ENCODE measurements at places on chromosomes 4 and X.

DNA sequence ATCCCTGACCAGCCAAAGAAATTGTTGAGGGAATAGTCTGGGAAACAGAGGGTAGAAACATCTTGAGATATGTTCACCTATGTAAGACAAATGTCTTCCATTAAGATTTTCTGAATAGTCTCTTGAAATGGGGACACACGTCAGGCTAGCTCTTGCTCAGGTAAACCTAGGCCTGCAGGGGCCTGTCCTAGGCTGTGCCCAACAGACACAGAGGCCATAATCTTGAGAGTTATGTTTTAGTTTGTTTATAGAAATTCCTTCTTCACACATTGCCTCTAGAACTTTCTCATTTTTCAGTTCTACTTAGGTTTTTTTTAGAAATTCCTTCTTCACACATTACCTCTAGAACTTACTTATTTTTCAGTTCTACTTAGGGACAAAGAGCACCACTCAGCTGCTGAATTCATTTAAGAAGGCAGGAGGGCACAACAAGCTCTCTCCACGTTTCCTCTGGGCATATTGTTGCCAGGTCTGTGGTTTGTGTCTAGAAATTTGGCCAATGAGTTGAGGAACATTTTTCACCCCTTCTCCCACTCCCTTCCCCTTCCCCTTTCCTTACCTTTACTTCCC, 94.9 kb downstream of the ARHGAP24 start:
- DNase-seq: no peak

GRCh38 chr4:55125087-55125721, at the start of gene KDR:
Gene KDR, minus strand, starts transcription at chr4:55125595. Its CDS starts 302 bp downstream, at chr4:55125293.
- no peak for DNase-seq

- DNase-seq: no peak
These were observed 104.6 kb upstream of the IGFBP7 start for GRCh38 chr4:57214654-57215411.

DNA sequence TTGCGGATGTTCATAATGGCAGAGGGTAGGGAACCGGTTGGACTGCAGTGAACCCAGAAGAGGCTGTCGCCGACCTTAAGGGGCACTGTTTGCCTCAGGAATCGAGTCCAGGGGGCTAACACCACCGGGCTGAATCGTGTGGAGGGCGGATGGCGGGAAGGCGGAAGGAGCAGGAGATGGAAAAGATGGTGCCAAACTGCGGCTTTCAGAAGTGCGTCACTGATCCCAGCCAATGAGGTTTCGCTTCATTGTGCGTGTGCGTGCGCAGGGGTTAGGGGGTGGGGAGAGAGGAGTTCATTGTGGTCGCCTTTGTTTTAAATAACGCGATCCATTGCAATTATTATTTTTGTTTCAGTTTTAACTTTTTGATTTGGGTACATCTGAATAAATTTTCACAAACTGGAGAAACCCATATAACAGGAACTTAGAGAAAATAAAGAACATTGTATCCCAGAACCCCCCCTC, at the start of gene NAA11:
Gene NAA11 (minus strand): TSS at position 198 of the 465 bp plus-strand sequence. CDS start 184 bp downstream, at position 14.
- DNase-seq: no peak

GRCh38 chrX:115968436-115969252, 201.9 kb upstream of the AGTR2 start:
- DNase-seq: no peak

DNA sequence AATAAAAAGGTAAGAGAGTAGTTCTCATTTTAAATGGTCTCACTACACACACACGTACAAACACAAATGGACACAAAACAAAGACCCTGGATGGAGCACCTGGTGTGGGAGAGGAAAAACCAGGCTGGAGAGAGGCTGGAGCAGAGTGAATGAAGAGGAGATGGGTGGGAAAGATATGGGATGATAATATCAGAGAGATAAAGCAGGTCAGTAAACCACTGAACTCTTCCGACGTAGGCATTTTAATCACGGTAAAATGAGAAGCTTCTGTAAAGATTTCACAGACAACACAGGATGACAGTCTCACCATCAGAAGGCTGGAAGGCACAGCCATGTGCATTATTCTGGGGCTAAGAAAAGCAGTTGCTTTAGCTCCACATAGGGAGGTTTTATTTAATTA, 532.8 kb downstream of the KCNIP4 start:
- DNase-seq: no peak

DNA sequence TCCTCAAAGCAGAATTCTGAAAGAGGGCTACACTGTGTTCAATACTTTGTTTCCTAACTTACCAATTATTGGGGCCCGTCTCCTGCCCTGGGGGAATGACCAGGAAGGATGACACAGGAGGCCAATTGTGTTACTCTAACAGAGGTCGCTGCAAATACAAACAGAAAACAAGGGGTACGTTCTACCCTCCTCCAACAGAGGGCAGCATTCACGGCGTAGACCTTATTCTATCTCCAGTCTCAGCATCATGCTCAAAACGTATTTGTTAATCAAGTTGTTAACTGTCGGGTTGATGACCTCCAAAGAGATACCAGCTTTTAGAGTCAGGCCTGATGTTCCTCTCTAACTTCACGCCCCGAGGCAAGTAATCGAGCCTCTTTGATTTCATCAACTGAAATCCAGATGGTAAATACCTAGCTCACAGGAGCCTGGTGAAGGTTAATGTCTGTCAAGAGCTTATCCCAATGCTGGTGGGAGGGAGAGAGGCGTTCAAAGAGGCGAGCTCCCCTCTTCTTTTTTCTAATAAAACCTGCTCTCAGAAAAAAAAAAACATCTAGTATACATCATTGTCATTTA, 181.0 kb upstream of the KCNIP4 start:
- peak; percentile 20 for DNase-seq

DNA sequence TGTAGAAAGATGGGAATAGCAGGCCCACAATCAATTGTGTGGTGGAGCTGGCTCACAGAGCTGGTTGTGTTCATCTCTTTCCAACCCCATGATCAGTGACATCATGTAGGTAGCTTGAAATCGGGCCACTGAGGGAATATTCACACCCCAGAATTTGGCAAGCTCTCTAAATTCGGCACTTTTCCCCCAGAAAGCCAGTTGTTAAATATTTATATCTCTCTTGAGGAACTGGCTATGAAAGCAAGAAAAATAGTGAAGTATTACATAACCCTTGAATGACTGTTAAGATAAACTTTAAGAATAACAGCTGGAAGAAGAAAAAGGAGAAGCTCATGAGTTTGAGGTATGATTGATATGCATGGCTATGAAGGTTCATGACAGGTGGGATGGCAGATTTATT, 38.9 kb downstream of the GPRIN3 start:
- no peak for DNase-seq

- DNase-seq: no peak
These were observed 33.9 kb downstream of the ZBTB49 start for GRCh38 chr4:4323705-4324534.

- no peak for DNase-seq
These were observed 64.3 kb downstream of the SCML2 start for GRCh38 chrX:18290200-18290599.

DNA sequence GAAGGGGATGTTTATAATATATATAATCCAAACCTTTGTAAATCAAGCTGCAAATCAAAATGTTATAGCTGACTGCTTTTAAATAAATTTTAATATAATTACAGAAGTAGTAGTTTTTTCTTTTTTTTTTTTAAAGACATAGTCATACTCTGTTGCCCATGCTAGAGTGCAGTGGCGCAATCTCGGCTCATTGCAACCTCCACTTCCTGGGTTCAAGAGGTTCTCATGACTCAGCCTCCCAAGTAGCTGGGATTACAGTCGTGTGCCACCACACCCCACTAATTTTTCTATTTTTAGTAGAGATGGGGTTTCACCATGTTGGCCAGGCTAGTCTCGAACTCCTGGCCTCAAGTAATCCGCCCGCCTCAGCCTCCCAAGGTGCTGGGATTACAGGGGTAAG, 178.7 kb downstream of the FBXW7 start:
- DNase-seq: no peak

DNA sequence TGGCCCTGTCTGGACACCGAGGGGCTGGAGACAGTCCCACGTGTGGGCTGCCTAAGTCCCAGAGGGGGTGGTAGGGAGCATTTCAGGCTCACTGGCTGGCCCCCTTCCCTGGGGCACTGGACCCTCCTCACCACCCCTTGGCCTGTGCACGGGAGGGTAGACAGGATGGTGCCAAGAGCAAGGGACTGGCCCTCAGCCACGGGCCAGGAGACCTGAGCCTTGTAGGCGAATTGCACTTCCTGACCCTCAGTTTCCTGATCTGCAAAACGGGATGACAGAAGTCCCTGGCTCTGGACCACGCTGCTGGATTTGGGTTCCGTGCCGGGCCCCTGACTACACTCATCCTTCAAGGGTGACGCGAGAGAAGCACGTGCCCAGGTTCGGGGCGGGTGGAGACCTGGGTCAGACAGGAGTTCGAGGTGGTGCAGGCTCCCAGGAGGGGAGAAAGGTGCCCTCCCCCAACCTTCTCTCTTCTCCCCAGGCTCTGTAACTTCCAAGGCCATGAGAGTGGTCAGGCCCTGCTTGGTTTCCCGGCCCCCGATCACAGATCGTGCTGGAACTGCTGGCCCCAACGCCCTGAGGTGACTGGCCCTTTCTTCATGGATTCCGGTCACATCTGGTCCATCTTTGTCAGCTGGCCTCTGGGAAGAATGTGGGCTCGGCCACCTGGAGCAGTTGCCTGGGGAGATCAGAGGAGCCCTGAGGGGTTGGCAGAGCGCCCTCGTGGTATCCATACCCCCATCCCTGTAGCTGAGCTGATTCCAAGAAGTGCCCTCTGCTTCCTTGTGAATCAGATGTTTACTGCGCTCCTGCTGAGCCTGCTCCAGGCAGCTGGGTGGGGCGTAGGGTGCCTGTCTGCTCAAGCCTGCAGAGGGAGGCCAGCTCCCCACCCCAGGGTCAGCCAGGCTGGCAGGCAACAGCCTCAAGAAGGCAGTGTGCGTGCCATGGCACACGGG, 3.3 kb downstream of the SH3BP2 start:
- no peak for DNase-seq

GRCh38 chrX:86021652-86022289, 25.6 kb downstream of the CHM start:
- no peak for DNase-seq

DNA sequence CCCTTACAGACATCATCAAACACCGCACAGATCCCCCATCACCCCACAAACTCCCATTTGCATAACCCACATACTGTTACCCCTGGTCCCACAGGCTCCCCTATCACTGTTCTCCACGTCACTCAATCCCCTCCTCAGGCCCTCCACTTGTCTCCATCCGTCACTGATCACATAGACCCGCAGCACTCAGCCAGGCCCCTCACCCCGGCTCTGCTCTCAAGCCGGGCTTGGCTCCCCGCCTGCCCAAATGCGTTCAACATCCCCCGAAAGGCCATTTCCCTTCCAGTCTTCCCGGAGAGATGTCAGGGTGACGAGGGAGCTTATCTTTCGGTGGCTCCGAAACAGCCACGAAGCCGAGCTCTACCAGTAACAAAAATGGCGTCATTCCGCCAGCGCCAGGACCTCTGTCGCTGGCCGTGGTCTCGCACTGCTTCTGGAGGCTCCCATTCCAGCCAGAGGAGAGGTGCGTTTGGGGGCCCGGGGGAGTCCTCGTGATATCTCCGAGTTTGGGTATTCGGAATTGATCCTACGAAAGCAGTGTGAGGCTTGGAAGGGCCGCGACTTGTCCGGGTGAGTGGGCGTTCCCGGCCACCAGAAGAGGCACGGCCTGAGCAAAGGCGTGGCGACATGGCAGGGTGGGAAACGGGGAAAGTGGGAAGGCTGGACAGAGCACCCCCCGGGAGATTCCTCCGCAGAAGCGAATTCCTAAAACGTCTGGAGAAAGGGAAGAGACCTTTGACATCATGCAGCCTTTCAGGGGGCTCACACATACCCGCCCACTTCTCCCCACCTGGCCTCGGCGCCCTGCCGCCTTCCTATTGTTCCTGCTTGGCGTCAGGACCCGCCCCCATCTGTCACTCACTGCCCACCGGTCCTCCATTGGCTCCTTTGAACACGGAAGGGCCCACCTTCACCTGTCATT, at the start of gene ZNF630:
Gene ZNF630 (minus strand): TSS at position 577 of the 922 bp plus-strand sequence. CDS start 4,754 bp downstream, outside the sequence.
- peak; percentile 14 for DNase-seq

DNA sequence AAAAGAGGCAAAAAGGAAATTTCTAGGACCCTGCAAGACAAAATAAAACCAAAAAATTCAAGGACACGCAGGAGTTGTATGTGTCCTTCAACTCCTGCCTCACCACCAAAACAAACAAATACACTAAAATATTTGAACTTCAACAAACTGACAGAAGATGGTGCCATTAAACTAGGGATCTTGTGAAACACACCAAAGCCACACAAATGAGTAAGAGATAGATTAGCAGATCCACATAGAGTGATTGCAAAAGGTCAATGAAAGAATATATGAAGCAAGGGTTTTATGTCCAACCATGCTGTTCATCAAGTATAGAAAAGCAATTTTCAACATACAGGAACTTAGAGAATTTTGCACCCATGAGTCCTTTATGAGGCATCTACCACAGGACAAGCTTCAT, 40.1 kb upstream of the SCML1 start:
- no peak for DNase-seq

DNA sequence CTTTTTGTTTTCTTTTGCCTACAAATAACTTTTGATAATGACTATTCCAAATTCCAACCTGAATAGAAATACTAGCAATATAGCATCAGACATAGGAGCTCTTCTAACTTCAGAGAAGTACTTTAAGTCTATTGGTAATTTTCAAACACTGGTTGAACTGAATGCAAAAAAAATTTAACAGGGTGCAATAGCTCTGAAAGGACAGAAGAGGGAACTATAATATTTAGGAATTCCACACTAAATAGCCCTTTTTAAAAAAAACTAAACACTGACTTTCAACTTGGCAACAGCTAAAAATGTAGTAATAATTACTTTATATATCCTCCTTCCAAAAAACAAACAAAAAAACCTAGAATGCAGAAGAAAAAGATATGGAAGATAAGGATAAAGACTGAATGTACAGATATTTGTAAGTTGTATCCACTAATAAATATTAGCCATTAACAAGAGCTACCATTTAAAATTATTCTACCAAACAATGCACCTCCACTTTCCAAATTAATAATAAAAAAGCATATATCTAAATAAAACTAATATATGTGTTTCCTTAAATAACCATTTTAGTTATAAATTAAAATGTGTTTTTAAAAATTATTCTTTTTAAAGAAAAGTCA, 81.4 kb downstream of the FBXW7 start:
- no peak for DNase-seq

DNA sequence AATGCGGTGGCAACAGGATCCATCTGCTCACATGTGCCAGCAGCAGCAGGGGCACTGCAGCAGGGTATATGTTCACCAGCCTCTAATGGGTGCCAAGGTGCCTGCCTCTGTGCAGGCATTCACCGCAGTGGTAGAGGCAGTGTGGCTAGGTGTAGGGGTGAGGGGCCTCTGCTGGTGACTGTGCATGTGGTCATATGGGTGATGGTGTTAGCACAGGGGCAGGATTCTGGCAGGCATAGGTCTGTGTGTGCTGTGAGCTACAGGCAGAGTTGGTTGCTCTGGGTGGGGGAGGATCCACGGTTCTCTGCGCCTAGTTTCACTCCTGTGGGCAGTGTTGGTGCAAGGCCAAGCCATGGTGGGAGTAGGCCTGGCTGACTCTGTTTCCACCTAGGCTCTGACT, 566.5 kb upstream of the GNPDA2 start:
- DNase-seq: no peak

GRCh38 chrX:9665113-9665512, 100.5 kb downstream of the GPR143 start:
- DNase-seq: no peak

GRCh38 chr4:60020389-60020788, 1179.7 kb upstream of the ADGRL3 start:
- DNase-seq: no peak

GRCh38 chr4:10716163-10716562, 31.6 kb upstream of the CLNK start:
- DNase-seq: no peak

- DNase-seq: no peak
These were observed 202.3 kb downstream of the PARM1 start for GRCh38 chr4:75135068-75135825.

GRCh38 chr4:17366496-17366895, 145.4 kb downstream of the QDPR start:
- DNase-seq: no peak

Data from activated CD4-positive, alpha-beta T cell treated with anti-CD3 and anti-CD28 coated beads, Interleukin-2, Interleukin-4, amounts not matched to agents 100 ng/mL and 50 ng/mL, durations not matched to agents 16 hours and 8 hours (primary cell).